ENCODE measurements at places on chromosomes 7 and 10.

DNA sequence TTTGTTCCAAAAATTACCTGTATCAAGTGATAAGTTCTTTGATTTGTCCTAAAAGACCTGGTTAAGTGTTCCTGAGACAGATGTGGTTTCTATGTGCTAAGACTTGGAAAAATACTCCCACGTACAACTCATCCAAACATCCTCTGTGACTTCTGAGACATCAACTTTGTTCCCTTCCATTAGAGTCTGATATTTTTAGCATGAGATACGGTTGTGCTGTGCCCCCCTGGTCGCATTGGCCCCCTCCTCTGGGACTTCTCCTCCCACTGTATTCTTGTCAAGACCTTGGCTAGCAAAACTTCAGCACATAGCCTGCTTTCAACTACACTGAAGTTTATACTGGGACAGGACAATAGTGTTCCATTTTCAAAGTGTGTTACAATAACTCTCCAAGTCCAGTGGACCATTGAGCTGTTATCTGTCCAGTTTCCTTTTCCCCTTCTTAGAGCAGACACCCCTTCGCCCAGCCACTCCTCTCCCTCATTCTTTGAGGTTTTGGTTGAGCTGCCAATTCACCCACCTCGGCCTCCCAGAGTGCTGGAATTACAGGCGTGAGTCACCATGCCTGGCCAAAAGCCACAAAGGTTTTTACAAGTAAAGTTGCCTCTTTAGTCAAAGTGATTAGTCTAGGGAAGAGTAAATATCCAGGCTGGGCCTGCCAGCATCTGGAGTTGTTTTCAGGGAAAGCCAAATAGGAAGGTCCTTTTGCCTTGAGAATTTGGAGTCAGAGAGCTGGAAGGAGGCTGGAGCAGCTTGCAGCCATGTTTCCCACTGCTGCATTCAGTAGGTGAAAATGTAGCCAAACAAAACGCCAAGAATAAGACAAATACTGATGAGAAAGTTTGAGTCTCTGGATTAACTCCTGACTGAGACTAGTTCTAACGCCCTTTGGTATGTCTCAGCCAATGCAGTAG is 17.8 kb upstream of the PDLIM1 start:
- DNase-seq: no peak

GRCh38 chr10:121608469-121609190 is 10.4 kb upstream of the FGFR2 start:
- DNase-seq: no peak

GRCh38 chr10:71968553-71969474 is 4.6 kb downstream of the CHST3 start:
- DNase-seq: no peak

- DNase-seq: no peak
Observed at GRCh38 chr7:74387606-74388005, 66.1 kb upstream of the GTF2IRD1 start.

DNA sequence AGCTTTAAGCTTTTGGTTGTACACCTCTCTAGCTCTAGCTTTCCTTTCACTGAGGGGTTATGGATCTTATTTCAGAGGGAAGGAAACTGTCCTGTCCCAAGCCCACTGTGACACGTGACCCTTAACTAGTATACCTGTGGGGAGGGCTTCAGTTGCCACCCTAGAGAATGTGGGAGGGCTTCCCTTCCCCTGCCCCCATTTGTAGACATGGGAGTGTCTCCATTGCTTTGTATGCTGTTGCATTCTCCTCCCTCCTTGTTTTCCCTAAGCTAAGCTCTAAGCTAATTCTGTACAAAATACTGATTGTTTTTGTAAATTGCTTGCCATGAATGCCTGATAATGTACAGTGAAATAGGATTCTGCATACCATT is 11.2 kb downstream of the LUC7L2 start:
- no peak for DNase-seq

DNA sequence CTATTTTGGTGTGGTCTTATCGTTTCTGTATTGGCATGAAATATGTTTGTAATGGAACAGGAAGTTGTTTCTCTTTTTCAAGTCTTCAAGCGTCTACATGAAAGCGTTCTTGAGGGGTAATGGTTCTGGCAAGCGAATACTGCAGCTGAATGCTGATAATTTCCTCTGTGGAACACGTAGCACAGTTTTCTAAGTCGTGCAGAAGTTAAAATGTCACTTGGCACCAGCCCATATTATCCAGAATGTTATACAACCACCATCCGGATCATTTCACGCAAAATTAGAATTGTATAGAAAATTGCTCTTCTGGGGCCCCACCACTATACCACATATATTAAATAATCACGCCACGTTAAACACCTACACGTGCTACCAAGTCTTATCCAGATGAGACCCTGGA is 354.3 kb downstream of the CALN1 start:
- no peak for DNase-seq

GRCh38 chr10:114925587-114926586 is 12.1 kb upstream of the TRUB1 start:
- no peak for DNase-seq

GRCh38 chr7:142696456-142697179 is 52.7 kb upstream of the PRSS1 start:
- DNase-seq: no peak

DNA sequence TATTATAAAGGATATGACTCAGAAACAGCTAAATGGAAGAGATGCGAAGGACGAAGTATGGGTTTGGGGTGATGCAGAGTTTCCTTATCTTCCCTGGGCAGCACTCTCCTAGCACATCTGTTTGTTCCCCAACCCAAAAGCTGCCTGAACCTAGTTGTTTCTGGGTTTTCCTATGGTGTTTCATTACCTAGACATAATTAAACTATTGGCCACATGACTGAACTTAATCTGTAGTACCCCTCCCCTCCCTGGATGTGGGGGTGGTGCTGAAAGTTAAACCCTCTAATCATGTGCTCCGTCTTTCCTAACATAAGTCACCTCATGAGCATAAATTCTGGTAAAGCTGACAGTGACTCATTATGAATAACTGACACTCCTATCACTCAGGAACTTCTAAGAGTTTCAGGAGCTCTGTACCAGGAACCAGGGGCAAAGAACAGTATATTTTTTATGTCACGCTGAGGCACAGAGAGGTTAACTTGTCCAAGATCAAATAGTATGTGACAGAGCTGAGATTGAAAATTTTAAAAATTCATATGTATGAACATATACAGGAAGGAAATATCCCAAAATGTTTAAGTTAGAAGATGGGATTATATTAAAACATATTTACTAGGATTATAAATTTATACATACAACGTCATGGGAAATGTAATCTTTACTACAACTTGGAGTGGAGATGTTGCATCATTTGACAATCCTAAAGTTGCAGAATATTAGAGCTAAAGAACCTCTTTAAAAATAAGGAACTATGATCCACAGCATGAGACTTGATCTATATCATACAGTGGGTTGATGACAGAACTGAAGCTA is 4.8 kb downstream of the STRIP2 start:
- DNase-seq: peak; percentile 57

DNA sequence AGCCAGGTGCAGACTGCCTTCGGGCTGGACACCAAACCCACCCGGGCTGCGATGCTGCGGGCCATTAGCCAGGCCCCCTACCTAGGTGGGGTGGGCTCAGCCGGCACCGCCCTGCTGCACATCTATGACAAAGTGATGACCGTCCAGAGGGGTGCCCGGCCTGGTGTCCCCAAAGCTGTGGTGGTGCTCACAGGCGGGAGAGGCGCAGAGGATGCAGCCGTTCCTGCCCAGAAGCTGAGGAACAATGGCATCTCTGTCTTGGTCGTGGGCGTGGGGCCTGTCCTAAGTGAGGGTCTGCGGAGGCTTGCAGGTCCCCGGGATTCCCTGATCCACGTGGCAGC is 50.0 kb downstream of the VWA2 start:
- no peak for DNase-seq

DNA sequence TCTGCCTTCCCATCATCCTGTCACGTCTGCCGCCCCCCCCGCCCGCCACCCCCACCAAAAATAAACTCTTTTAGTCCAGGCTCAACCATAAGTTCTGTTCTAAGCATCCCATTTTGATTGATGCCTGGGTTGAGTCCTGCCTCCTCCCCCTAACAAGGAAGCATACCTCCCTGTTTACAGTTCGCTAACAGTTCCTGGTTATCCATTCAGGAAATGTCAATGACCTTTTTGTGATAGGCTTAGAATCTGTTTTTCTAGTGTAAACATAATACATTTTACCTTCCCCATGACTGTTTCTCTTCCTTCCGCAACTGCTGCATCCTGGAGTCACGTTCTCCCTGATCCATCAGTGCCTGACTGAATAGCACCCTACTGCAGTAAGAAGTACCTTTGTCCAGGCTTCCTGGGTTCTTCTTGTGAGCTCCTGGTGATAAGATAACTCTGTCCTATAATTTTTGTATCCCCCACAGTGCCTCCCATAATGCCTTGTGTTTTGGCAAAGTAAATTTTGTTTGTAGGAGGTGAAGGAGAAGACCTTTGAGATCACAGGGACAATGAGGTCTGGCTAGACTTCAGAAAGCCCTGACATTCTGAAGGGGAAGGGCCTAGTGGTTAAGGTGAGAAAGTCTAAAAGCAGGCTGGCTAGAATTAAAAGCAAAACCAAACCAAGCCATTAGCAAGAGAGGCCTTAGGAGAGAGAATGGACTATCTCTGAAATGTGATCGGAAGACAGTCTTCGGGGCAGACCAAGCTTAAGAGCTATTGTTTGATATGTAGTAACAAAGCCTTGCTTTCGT is 7.3 kb downstream of the AGFG2 start:
- no peak for DNase-seq

- no peak for DNase-seq
Observed at GRCh38 chr10:123129618-123130271, 6.0 kb upstream of the HMX3 start.

DNA sequence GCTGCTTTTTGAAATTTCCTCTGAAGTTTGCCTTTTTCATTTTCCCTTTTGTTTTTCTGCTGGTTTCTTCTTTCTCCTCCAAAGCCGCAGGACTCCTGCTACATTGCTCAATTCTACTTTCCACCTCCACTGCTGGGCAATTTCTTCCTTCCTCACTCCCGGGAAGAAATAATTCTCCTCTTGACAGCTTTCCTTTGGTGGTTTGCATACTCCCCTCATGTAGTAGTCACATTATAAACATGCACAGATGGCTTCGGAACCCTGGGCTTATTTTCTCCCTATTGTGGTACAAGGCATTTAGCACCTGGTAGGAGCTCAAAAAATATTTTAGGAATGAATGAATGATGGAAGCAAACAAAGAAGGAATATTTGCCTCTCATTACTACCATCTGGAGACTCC is 977.2 kb downstream of the LRMDA start:
- no peak for DNase-seq

DNA sequence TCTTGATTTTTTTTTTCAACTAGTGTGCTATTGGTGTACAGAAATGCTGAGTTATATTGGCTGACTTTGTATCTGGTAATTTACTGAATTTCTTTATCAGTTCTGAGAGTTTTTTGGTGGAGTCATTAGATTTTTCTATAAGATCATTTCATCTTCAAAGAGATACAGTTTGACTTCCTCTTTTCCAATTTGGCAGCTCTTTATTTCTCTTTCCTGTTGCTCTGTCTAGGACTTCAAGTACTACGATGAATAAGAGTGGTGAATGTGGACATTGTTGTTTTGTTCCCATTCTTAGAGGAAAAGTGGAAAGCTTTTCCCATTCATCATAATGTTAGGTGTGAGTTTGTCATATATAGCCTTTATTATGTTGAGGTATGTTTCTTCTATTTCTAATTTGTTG is 50.2 kb downstream of the LOXL4 start:
- no peak for DNase-seq

DNA sequence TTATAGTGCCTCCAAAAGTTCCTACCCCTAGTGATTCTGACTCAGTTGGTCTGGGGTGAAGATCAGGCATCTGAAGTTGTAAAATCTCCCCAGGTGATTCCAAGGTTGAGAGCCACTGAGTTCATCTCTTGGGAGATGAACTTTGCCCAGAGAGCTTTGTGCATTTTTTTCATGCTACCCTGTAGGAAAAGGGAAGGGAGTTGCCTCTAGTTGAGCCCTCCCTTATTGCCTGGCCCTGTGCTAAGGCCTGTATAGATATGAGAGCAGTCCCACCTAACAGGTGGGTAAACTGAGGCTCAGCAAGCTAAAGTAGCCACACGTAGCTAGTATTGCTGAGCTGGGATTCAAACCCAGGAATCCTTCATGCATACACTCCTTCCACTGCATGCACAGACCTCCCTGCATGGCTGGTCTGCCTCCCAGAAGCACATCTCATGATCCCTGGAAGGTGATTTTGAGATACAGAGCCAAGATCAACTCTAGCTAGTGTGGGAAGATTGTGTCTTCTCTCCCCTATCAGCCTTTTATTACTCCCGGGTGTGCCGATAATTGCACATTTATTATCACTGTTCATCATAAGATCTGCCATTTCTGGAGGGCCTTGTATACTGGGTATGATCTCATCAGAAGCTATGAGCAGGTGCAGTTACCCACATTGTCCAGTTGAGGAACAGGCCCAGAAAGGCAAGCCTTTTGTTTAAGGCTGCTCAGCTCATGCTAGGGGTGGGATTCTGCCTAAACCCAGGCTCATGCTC is 47.0 kb downstream of the TBATA start:
- DNase-seq: no peak

GRCh38 chr7:108629651-108630400 is 60.2 kb downstream of the DNAJB9 start:
- no peak for DNase-seq

- DNase-seq: no peak
Observed at GRCh38 chr7:94908323-94909178, 1.2 kb downstream of the PPP1R9A start.

DNA sequence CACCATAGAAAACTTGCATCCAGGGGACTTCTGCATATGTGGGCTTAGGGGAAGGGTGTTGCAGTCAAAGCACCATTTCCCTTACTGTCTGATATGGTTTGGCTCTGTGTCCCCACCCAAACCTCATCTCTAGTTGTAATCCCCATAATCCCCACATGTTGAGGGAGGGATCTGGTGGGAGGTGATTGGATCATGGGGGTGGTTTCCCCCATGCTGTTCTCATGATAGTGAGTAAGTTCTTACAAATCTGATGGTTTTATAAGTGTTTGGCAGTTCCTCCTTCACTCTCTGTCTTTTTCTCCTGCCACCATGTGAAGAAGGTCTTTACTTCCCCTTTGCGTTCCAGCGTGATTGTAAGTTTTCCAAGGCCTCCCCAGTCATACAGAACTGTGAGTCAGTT is 177.4 kb downstream of the ADK start:
- no peak for DNase-seq

DNA sequence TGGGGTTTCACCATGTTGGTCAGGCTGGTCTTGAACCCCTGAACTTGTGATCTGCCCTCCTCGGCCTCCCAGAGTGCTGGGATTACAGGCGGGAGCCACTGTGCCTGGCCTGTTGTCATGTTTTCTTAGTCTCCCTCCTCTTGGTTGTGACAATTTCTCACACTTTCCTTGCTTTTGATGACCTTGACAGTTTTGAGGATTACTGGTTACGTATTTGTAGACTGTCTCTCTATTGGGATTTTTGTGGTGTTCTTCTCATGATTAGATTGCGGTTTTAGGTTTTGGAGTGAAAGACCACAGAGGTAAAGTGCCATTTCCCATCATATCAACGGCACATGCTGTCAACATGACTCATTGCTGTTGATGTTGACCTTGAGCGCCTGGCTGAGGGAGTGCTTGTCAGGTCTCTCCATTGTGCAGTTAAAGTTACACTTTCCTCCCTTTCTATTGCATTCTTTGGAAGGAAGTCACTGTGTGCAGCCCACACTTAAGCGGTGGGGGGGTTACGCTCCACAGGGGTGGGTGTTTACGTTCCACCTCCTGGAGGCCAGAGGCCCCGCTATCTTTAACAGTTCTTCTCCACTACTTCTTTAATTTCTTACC is 10.8 kb downstream of the NEURL1 start:
- DNase-seq: no peak

- no peak for DNase-seq
Observed at GRCh38 chr7:149286811-149287400, 24.9 kb downstream of the ZNF783 start.

All from stimulated activated CD4-positive, alpha-beta T cell treated with anti-CD3 and anti-CD28 coated beads, TNF-alpha, amount 100 ng/mL, for 48 hours (primary cell).